ENCODE measurements at places on chromosomes 2 and 18.

DNA sequence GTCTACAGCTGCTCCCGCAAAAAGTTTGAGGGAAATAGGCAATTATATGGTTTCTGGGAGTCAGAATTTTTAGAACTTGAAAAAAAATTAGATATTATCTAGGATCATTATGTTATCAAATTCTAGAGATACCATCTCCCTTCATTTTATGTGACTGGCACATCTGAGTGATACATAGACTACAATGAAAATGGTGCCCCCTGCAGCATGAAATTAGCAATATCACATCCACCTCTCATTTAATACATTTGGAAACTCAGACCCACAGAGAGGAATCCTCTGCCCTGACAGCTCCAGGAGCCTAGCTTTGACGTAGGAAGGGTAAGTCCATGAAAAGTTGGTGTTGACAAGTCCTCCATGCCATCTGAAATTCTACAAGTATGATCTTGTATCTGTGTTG, 381.6 kb downstream of the SUCLG1 start:
- no peak for DNase-seq

- no peak for DNase-seq
Measured at GRCh38 chr2:232295971-232296370, 82.6 kb upstream of the ALPP start.

- no peak for DNase-seq
Measured at GRCh38 chr2:218830526-218831306, 887 bp downstream of the PRKAG3 start.

DNA sequence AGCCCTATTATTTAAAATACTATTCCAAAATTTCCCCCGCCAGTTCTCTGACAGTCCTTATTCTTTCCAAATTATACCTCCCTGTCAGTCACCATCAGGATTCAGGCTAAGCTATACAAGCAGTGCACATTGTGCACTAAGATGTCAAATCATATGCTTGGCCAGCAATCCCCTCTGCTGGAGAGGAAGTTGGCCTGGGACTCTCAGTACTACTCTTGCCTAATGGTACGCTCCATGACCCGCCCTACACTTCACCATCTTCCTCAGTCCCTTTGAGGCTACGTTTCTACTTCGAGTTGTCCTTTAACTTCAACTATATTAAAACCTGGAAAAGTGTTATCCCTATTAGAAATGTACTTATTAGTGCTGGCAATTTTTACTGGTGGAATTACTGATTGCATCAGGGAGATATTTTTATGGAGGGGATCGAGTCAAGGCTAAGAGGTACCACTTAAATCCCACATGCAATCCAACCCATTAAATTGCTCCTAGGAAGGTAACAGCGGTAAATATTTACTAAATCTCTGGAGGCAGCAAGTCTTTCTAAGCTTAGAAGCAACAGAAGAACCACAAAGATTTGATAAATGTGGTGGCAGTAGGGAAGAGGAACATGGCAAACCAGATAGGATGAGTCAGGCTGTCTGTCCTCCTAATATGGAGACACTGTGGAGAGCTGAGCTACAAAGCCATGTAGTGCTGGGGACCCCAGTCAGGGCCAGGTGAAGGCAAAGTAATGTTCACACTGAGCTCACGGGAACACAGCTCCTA, 2.7 kb downstream of the USP40 start:
- DNase-seq: no peak

DNA sequence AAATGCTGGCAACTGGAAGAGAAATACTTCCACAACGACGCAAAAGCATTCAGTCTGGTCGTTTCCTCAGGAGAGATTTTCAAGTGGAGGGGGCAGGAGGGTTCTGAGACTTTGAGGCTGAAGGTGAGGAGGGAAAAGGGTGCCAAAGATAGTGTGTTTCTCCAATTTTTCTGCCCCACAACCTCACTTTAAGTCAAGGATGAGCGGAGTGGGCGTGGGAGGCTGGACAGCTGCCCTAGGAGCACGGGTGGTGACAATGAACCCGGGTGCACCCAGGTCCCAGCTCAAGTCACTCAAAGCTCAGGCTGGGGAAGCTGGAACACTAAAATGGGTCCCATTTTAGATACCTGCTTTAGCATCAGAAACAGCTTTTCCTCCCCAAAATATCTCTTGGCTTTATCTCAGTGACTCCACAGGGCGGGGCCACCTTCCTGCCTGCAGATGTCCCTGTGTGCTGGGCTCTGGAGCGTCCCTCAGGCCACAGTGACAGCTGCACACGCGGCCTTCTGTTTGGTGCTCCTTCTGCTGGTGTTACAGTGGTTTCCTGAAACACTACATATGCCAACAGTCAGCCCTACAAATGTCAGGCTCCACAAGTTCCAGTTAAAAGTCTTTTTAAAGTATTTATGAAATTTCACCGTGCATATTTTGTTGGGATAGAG, 1.4 kb upstream of the MBP start:
- DNase-seq: peak; percentile 56

DNA sequence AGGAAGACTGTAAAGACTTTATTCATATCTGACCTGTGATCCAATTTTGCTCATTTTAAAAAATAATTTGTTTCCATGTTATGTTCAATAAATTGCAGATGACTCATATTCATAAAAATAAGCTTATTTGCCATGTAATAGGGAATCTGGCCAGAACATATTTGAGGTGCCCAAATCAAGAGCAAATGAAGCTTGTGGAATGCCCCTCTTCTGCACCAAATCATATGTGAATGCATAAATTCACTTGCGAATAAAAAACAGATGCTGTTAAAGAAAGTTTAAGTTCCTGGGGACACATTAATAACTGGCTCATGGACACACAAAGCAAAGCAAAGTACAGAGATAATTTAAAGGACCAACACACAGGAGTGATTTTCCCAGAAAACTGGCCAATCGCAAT, 279.0 kb upstream of the CDH2 start:
- no peak for DNase-seq

DNA sequence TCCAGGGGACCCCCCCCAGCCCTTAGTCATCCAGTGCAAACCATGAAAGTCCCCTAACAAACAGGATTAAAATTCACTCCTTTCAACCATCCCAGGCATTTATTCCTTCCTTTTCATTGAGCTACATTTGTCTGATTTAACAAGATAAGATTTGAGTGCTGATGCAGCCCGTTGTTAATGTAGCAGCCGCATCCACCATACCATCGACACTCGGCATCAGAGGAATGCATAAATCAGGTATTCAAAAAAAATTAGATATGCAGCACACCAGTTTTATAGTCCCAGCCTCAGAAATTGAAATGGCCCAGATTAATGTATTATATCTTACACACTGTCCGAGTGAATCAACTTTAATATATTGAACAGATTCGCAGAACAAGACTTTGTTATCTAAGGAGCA, 676.5 kb upstream of the FANCL start:
- DNase-seq: no peak

- DNase-seq: no peak
Measured at GRCh38 chr2:237539681-237540080, 26.7 kb upstream of the PRLH start.

- DNase-seq: no peak
Measured at GRCh38 chr2:50958504-50958903, 73.4 kb downstream of the NRXN1 start.

DNA sequence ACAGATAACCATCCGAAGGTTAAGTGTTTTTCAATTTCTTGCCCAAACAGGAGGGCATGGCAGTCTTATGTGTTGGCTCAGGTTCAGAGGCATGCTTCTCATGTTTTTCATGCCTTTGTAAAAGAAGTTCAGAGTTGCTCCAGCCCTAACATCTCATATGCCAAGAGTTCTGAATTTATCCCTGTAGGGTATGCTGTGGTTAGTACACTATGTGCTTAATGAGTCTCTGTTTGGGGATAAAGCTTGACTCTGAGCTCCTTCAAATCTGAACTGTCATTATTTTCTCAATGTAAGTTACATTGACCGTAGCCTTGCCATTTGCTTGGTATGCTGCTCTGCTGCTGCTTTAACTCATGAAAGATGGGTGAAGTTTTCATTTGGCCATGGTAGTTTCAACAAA, 67.9 kb upstream of the PNPT1 start:
- DNase-seq: no peak

DNA sequence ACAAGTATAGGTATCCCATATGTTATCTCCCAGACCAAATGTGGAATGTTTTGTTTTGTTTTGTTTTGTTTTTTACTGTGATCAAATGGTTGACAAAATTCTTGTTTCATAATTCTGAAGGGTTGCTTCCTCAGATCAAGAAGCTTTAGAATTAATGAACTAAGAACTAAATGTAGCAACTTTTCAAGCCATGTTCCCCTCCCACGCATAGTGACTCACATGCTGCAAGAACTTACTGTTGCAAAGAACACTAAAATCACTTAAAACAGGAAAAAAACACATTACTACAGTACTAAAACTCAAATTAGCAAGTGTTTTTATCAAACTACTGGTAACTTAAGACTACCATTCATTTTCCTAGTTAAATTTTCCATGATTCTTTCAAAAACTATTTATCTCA, 30.6 kb downstream of the HNRNPLL start:
- no peak for DNase-seq

GRCh38 chr2:139067072-139067471, 286.9 kb upstream of the NXPH2 start:
- DNase-seq: no peak

- no peak for DNase-seq
Measured at GRCh38 chr2:19902216-19902740, 495 bp upstream of the TTC32 start.

GRCh38 chr2:159925975-159926374, 128.0 kb upstream of the CD302 start:
- no peak for DNase-seq

DNA sequence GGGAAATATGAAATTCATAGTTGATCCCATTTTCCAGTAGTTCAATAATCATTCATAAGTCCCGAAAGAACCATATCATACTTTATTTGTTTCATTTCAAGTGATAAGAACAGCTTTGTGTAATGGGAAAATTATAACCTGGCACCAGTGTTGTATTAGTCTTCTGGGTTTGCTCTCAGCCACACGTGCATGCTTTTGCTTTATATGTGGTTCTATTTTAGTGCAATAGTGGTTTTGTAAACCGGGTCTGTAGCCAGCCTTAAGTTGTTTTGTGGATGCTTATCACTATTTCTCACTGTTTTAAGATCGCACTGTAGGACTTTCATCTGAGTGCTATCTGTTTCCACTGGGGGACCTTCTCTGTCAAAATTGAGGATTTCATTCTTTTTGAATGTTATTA, 203.8 kb downstream of the PTPRM start:
- no peak for DNase-seq

DNA sequence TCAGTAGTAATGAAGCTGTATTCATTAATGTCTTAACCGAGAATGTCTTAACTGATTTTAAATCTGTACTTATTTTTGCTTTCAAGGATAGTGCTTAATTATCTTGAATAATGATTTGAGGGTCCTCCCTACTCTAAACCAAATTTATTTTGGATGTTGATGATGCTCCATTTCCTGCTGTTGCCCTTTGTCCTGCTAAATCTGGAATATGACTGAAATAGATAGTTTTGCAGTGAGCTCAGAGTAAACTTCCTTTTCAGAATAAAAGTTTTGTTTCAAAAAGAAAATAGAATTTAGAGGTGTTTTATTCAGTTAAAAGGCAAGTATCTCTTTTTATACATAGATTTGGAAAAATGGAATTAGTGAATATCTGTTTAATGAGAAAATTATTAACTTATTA, 8.1 kb downstream of the NBEAL1 start:
- DNase-seq: no peak

GRCh38 chr18:29779096-29779495, 1263.4 kb downstream of the DSC3 start:
- DNase-seq: no peak

DNA sequence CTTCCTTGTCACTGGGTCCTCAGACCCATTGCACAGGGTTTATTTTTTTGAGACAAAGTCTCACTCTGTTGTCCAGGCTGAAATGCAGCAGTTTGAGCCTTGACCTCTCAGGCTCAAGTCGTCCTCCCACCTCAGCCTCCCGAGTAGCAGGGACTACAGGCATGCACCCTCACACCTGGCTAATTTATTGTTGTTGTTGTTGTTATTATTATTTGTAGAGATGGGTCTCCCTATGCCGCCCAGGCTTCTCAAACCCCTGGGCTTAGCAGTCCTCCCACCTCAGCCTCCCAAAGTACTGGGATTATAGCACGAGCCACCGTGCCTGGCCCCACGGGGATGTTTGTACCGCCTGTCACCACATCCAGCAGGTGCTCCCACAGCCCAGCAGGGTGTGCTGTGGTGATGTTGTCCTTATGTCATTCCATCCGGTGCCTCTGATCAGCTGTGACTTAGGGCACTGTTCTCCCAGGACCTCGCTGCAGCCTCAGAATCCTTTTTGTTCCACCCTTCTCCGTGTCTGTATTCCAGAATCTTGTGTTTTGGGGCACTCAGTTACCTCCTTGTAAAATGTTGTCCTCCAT, 182.3 kb downstream of the INO80D start:
- no peak for DNase-seq

GRCh38 chr2:218827701-218828476, 3.7 kb downstream of the PRKAG3 start:
- DNase-seq: no peak

DNA sequence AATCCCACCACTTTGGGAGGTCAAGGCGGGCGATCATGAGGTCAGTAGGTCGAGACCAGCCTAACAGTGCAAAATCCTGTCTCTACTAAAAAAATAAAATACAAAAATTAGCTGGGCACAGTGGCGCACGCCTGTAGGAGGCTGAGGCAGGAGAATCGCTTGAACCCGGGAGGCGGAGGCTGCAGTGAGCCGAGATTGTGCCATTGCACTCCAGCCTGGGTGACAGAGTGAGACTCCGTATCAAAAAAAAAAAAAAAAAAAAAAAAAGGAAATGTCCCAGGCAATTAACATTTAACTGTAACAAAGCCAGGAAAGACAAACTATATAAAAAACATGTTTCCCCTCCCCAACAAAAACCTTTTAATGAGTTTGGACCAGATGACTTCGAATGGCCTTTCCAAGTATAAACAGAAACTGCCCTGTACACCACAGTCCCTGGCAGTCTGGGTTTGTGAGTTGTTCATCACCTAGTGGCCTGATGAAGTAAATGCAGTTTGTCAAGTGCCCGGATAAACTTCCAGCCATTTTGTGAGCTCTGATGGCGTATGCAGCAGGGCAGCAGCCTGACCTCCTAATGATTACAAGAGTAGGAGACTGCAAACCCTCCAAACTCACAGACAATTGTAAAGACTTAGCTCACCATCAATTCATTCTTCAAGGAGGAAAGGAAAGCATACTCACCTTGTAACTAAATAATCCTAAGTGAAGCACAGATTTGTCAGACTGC, 16.6 kb upstream of the PCBP1 start:
- DNase-seq: no peak

- no peak for DNase-seq
Measured at GRCh38 chr2:175175320-175175719, 6.2 kb downstream of the ATP5MC3 start.

- no peak for DNase-seq
Measured at GRCh38 chr2:26178746-26179436, 6.0 kb downstream of the GAREM2 start.

GRCh38 chr2:229575569-229576315, 138.6 kb downstream of the DNER start:
- DNase-seq: no peak

- DNase-seq: no peak
Measured at GRCh38 chr2:106233350-106233706, 39.2 kb upstream of the UXS1 start.

- DNase-seq: no peak
Measured at GRCh38 chr18:7094427-7094826, 23.2 kb downstream of the LAMA1 start.

- DNase-seq: no peak
Measured at GRCh38 chr18:9775178-9775577, 67.1 kb downstream of the RAB31 start.

GRCh38 chr2:109438773-109439389, 174.9 kb downstream of the SEPTIN10 start:
- DNase-seq: no peak

All from stimulated activated effector memory CD8-positive, alpha-beta T cell treated with anti-CD3 and anti-CD28 coated beads, Interleukin-12 subunit alpha, Interleukin-12 subunit beta, amount 100 ng/mL, for 72 hours (primary cell).